CD4-positive, alpha-beta T cell treated with Interleukin-12 subunit alpha and Interleukin-12 subunit beta, for 1 hour (primary cell): ENCODE measurements at places on chromosomes 11 and 22.

- no peak for DNase-seq
Measured at GRCh38 chr22:40042312-40042711, 47.6 kb downstream of the FAM83F start.

DNA sequence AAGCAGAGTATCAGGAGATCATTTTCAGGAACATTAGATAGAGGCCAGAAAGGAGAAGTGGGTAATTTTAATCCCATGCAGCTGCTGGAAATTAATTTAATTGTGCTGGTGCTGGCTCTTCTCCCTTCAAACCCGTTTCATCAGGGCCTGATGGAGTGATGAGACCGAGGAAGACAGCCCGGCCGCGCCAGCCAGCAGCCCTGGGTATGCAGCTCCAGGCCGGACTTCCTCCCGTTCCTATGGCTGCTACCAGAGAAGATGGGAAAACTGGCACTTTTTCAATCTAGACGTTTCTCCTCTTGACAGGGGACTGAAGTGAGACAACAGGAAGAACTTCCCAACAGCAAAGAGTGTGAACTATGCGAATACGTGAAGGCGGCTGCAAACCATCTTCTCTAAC, 24.6 kb upstream of the ZBTB16 start:
- no peak for DNase-seq

DNA sequence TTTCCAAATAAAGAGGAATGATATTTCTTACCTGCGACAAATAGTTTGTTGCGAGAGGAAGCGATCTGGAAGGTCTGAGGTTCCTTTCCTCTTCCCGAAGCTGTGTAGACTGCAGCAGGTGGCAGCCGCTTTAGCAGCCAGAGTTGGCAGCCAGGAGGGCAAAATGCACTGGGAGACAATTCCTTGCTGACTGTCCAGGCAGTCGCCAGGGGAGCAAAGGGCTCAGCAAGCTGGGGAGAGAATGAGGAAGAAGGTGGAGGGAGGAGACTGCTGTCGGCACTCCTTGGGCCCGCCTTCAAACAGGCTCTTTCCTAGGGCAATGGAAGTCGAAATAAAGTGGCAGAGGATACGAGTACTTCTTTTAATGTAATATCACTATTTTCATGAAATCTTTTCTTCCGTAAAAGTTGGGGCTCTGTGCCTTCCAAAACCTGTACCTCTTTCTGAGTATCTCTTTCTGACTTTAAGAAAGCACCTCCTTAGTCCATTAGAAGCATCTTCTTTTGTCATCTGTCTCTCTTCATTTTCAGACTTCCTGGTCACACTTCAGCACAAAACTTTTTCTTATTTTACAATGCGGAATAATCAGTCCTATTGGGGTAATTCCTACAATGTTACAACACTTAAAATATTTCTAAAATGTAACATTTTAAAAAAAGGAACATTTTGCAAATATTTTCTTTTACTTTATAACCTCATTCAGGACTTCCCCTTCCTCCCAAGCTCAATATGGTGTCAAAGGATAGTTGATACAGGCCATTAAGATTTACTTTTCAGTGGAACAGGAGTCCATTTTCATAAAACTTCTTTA, at the start of gene IL18:
IL18 (minus strand) TSS at position 220 of the 811 bp plus-strand sequence. CDS start 9,041 bp downstream, outside the sequence.
- peak; percentile 5 for DNase-seq

DNA sequence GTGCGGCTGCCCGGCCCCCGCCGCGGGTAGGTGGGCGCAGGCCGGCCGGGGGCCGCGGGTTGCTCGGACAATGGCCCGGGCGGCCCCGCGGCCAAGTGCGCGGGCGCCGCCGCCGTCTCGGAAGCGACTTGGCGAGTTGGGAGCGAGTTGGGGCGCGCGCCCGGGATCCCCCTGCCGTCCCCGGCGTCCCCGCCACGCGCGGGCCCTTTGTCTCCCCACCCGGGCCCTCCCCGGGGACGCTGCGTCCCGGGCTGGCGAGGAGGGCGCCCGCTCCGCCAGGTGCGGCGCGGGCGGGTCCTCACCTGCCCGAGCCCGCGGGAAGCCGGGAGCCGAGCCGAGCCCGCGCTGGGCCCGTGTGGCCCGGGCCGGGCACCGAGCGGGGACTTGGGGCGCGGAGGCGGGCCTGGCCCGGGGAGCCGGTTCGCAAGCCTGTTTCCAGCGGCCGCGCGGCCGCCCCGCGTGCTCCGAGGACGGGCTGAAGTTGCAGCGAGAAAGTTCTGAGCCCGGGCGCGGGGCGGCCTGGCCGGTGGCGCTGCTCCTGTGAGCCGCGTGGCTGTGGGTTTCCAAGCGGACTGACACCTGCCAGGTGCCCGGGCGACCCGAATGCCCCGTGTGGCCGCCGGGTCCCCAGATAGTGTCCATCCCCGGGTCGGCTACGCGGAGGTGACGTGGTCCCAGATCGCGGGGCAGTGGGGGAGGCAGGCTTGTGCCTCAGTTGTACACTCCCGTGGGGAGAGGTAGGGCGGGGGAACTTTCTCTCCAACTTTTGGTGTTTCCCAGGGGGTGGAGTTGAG, 586 bp downstream of the LRP5 start:
- no peak for DNase-seq

DNA sequence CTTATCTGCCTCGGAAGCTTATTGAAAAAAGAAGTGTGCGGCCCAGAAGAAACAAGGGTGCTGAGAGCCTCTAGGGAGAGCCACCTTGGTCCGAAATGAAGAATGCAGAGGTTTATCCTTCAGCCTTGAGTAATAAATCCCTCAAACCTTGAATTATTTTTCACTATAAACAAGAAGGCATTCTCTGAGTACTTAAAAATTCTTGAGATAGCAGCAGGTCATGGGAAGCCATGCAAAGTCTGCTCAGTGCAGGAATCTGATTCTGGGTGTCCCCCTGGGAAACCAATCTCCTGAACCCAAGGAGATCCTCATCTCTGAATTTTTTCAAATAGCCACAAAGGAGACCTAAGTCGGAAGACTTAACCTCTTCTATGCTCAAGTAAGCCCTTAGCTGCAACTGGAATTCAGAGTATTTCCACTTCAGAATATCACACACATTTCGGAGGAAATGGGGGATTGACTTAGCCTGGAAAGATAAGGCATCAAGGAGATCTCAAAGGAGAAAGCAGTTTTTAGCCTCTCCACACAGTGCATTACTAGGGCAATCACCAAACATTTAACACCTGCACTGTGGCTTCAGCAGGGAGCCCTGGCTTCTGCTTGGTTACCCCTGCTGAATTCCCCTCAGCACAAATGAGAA, 365.0 kb downstream of the ETS1 start:
- DNase-seq: no peak

DNA sequence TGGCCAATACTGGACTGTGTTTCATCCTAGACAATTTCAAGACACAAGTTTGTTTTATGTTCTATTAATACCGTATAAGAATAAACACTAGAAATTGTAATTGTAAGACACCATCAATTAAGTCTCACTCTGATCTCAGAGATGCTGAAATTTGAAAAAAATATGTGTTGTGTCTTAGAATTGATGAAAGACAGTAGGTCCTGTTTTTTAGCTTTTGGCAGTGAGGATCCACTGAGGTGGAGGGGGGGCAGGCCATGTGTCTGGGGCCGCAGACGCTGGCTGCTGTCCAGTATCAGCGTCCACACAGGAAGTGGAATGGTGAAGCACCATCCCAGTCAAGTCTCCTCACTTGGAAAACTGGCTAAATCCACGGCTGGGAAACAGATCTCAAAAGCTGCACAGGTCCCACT, 22.5 kb upstream of the ALG8 start:
- no peak for DNase-seq
